Hematopoietic multipotent progenitor cell treated with erythropoietin and hydrocortisone succinate and interleukin-3 and kit ligand, for 6 days (in vitro differentiated cells): ENCODE measurements at places on chromosomes 7 and 10.

DNA sequence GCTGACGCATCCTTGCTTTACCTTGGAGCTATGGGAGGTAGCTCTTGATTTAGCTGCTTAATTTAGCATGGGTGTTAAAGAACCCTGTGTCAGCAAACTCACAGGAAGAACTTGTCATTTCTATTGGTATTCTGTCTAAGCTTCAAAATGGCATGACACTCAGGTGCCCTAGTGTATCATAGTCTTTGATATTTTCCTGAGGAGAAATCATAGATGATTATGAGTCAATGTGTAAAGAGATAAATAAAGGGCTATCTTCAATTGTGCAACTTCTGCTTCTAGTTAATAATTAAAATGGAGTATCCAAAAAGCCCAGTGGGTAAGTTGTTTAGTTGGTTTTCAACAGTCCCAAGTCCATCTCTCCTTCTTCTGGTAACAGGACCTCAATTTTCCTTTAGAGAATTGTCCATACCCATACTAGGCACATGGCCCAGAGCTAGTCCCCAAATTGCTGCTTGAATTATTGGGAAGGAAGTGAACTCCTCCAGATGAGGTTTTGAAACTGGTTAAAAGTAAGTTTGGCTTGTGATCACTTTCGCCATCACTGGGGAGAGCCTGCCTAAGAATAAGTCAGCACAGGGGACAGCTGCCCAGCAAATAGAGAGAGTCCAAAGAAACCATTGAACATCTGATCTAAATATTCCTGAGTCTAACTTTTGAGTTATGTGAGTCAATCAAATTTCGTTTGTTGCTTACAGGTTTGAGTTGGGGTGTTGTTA is 169.0 kb upstream of the PHYHIPL start:
- no peak for DNase-seq

- peak; percentile 2 for DNase-seq
Measured at GRCh38 chr7:123070702-123071286, 75.3 kb upstream of the TAS2R16 start.

DNA sequence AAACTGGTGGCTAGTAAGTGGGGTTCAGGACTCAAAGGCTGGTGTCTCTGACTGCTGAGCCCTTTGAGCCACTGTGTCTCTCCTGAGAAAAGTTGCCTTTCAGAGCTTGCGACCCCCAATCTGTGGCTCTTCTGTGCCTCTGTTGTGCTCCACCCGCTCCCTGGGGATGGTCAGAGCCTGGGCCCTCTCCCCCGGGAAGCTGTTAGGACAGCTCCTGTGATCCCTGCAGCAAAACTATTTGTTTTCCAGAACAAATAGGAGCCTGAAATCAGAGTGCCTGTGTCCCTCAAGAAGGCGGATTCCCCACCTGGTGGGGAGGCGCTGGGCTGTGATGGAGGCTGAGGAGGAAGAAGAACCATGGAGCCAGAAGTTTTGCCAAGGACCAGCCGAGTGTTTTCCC is 56.4 kb upstream of the MXI1 start:
- no peak for DNase-seq

GRCh38 chr10:43071865-43072650 is 4.8 kb upstream of the RET start:
- DNase-seq: no peak

GRCh38 chr7:150972023-150972468 is 6.1 kb downstream of the KCNH2 start:
- no peak for DNase-seq

GRCh38 chr10:80537736-80538480 is at the start of gene SH2D4B:
Gene SH2D4B (plus strand): TSS chr10:80537902. CDS start chr10:80538332, 430 bp downstream.
- no peak for DNase-seq
